Upper lobe of right lung (tissue), 1 donor: ENCODE measurements at places on chromosomes 2 and 18. TPM values are rescaled to one million over a fixed set of nuclear protein-coding genes. Genes with fewer than 3 reads are reported as not detected.

DNA sequence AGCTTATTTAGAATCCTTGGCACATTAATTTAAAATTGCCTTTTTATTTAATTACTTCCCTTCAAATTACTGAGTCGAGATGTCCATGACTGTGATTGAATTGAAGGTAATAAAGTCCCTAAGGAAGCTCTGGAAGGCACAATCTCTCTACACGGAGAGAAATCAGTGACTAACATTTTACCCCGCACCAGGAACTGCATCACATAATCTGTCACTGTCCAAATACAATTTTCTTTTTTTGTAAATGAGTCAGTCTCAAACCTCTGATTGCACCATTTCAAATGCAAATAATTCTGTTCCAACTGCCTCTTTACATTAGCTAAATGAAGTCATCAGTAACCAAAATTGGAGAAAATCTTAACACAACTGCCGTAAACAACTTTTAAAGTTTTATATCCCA lies 311.9 kb downstream of the CCDC178 start:
- no peak for DNase-seq

GRCh38 chr2:62334009-62334408 lies 138.1 kb downstream of the B3GNT2 start:
- DNase-seq: no peak

Gene FEV
- not detected for total RNA-seq

- DNase-seq: peak; percentile 47
These were observed 185.2 kb downstream of the ZFP36L2 start for GRCh38 chr2:43041173-43041591.

DNA sequence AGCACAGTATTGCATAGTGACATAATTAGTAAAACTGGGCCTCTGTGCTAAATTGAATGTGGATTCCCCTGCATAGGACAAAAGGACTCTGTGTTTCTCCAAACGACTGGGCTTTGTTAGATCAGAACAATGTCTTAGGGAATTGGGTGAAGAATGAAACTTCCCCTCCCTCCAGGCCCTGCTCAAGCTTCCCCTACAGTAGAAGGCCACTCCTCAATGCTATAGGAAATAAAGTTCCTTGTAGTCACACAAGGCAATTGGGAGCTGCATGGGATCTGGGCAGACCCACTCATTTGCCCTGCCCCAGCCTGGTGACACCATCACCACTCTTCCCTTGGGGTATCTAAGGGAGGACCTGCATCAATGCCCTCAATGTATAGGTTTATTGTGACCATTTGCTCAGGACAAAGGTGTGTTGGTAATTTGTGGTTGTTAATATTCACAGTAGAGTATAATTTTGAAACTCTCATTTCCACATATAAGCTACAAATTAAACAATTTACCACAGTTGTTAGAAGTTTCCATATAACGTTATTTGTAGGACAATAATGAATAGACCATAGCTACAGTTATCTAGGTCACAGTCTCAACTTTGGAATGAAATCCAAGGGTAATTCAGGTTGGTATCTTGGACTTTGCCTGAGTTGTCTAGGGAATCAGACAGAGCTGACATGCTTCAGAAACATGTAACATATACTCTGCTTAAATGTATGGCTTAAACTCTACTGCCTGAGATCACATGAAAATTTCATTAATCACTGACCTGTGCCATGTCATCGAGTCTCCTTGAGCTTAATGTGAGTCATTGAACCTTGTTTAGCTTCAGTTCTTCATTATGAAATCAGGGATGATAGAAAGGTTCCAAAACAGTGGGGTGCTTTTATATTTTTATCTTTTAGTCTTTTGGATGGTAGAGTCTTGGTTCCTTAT lies 64.8 kb upstream of the DARS1 start:
- DNase-seq: no peak

DNA sequence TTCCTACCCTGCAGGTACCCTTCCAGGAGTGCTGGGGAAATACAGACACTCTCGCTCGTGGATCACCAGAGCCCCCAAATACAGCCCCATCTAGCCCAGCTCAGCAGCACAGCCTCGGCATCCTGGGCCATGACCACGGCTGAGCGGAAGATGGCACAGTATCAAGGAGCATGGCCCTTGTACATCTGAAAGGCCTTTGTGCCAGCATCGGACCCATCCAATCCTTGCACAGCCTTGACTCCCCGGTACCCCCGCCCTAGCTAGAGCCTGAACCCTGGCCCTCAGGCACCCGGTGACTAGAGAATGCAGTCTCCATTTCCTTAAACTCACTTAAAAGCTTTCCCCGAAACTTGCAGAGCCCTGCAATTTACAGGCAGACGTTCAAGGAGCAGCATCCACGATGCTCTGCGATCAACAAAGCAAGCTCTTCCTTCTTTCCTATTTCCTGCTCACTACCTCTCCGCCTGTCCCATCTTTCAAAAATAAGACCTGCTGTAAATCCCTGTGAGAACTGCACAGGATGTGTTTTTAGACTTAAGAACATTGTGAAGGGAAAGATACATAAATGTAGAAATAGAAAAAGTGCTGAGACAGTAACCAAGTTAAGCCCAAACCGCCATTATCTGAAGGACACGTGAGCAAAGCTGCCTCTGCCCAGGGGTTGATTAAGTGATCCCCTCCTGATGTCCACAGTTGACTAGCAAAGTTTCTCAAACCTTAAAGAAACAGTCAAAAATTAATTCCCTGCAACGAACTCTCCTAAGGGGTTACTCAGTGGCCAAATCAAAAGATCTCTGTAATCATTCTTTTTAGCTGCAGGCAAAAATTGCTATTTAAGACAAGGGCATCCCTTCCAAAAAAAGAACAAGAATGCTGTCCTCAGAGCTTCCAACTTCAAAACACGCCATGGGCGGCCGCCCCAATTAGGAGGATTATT lies 48.5 kb downstream of the ZNF516 start:
- no peak for DNase-seq

- no peak for DNase-seq
These were observed 13.4 kb downstream of the BCL11A start for GRCh38 chr2:60540074-60540473.

Gene CNRIP1
- 23.8 TPM for total RNA-seq

- DNase-seq: no peak
These were observed 12.7 kb downstream of the HNRNPLL start for GRCh38 chr2:38590053-38590452.

Gene GALR1
- total RNA-seq: 0.06 TPM

DNA sequence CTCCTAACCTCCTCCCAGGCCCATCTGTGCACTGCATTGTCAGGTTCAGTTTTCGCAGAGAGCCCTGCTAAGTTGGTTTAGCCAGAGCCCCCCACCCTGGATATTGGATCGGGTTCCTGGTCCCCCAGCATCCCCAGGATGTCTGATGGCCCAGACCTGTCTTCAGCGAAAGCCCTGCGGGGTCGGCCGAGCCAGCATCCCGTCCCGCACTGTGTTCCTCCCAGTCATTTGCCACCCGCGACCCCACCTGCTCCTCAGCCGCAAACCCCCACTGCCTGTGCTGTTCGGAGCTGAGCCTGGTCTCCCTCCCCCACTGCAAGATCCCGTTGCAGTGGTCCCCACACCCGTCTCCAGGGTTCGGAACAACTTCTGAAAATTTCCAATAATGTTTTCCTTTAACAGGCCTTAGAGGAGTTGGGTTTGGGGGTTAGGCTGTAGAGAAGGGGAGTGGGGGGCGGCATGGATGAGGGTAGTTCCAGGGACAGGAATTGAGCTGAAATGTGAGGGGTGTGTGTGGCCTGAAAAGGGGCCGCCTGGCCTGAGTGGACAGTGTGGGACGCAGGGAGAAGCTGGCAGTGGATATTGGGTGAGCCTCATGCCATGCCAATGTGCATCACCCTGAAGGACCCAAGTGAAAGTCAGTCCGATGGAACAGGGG lies 1.6 kb upstream of the COPS9 start:
- DNase-seq: peak; percentile 51

- no peak for DNase-seq
These were observed 50.4 kb downstream of the PDK1 start for GRCh38 chr2:172606285-172606684.

GRCh38 chr2:55014962-55015939 lies 35.0 kb downstream of the RTN4 start:
- no peak for DNase-seq

Gene GALNT3
- 25.8 TPM for total RNA-seq

Gene TRIM54
- not detected for total RNA-seq

GRCh38 chr2:149132339-149132738 lies 93.8 kb downstream of the LYPD6B start:
- no peak for DNase-seq

Gene SH3YL1
- total RNA-seq: 48.3 TPM

GRCh38 chr2:31962757-31963361 lies 47.9 kb downstream of the MEMO1 start:
- DNase-seq: no peak

DNA sequence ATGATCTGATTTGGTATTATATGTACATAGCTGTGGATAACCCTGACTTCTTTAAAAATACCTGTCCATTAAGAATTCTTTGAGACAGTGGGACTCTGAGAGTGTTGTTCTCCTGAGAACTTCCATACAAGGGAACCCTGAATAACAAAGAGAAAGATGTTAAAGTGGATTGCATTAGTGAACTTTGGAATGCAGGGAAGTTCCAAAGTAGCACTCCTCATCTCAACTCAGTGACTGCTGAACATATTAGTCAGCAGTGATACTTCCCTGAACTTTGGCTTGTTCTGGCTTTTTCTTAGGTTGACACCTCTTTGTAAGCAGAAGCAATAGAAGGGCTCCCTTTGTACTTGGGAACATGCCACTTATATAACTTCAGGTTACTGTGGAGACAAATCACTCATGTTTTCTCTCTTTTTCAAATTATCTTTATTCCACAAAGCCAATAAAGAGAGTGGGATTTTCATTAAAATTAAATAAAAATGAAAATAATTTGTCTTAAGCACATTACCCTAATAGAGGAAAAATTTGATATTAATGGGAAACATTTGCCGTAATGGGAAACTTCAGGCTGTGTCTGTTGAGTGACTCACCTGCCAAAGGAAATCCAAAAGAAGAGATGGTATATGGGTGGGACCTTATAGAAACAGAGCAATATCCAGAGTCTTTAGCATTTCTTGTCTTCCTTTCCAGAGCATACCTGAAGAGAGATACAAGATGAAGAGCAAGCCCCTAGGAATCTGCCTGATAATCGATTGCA lies 33.3 kb downstream of the CFLAR start:
- DNase-seq: no peak

- no peak for DNase-seq
These were observed 105.0 kb upstream of the MAP3K20 start for GRCh38 chr2:172970660-172971059.

DNA sequence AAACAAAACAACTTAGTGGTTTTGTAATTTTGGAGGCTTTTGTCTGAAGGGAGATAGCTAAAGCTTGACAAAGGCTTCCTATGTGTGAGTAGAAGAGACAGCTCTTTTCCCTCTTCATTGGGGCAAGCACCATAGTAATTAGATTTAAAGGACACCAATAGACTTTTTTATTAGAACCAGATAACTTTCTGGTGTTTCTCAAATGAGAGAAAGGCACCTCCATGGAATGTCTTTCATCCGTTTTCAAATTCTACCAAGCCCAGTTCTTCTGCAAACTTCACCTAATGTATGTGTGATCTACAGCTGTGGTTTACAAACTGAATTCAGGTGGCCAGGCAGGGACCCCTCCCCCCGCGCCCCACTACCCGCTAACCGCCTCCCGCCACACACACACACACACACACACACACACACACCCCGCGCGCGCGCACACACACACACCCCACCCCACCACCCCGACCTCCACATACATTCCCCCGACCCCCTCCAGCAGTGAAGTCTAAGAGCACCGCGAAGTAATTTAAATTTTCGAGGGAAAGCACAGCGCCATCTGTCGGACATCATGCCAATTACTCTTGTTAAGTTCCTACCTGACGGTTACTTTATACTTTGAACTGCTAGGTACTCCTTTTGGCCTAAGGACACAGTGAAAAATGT lies 31.6 kb upstream of the PPP1R1C start:
- DNase-seq: peak; percentile 63

Gene RUFY4
- not detected for total RNA-seq

Gene GAREM1
- 11.5 TPM for total RNA-seq

Gene SESTD1
- 107 TPM for total RNA-seq
